ENCODE measurements at places on chromosomes 6 and 20.

DNA sequence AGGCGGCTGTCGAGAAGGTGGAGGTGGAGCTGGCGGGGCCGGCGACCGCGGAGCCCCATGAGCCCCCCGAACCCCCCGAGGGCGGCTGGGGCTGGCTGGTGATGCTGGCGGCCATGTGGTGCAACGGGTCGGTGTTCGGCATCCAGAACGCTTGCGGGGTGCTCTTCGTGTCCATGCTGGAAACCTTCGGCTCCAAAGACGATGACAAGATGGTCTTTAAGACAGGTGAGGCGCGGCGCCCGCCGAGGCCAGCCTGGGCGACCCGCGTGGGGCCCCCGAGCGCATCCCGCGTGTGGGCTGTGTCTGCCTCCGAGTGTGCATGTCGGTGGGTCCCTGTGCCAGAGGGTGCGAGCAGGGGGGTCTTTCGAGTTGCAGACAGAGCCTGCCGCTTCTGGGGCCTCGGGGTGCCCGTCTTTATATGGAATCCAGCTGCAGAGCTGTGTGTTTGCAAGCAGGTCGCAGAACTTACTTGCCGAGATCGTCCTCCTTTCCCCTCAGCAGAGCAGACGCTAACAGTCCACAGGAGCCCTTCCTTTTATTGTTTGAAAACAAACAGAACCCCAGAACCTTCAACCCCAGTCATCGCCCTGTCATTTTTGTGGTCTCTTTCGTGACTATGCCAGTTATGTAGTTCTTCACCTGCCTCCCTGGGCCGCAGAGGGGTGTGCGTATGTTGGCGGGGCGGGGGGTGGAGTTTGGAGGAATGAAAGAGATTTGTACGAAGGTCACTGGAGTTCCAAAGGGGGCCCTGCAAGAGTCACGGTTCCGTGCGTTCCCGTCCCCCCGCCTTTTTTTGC lies 766 bp downstream of the SLC16A10 start:
- peak; percentile 11 for DNase-seq

GRCh38 chr20:62267543-62267942 lies 29.2 kb downstream of the OSBPL2 start:
- no peak for DNase-seq

- peak; percentile 50 for DNase-seq
Observed at GRCh38 chr6:125944434-125944816, 12.1 kb upstream of the HINT3 start.

DNA sequence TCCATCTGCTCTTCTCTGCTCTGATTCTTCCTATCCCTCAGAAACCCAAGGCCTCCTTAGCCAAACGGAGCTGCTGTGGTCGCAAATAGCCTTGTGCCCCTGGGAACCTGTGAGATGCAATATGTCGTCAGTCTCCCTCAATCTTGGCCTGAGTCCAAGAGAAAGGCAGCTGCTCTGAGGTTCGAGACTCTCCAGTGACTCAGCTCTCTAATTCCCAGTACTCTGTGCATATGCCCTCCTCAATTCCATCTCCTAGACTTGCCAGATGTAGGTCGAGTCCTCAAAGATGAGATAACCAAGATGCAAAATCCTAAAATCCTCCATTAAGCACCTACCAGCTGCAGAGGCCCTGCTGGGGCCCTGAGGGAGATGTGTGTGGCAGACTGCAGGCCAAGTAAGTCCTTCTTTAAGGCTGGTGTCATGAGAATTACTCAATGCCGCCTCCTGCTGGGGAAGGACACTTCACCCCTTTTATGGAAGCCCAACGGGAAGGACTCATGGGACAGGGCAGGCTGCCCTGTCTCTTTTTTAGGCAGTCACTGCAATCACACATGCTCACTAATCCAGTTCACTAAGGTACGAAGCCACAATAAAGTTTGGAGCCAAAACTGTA lies 28.5 kb downstream of the C6orf15 start:
- peak; percentile 72 for DNase-seq

DNA sequence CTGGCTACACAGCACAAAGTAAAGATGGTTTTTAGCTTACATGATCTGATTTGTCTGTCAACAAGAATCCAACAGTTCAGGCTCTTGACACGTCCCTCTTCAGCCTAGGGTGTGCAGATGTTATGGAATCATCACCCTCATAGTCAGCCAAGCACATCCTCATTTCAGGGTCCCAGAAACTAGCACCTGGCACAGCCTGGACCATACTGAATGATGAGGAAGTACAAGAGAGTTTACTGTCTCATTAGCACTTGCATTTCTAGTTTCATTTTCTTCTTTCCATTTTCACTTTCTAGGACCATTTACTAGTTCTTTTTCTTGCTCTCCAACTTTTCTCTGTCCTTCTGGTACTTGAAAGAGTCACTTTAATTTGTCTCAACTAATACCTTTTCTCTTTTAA lies 6.5 kb downstream of the RIPOR2 start:
- DNase-seq: no peak

DNA sequence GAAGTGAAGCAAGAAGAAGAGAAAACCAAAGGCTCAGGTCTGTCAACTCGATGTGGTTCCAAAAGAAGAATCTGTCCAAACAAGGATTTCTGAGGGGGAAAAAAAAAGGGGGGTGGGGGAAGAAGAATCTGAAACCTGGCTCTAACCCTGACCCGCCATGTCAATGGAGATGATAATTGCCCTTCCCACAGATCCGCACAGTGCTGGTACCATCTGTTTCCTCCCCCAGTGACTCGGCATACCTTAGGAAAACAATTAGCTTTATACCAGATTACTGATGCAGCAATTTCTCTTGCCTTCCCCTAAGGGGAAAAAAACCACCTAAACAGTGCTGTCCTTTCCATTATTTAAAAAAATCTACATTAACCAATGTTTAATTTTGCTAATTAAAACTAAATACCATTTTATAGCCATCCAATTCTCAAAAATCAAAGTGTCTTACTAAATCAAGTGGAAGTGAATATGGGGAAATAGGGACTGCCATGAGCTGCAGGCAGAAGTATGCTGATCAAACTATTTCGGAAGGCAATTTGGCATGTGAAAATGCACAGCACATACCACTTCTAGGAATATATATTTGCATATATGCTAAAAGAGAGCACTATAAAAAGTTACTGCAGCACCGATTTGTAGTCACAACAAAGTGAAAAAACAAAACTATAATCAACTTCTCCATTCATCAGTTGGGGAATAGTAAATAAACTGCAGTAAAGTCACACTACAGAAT lies 46.8 kb downstream of the MAP7 start:
- no peak for DNase-seq

DNA sequence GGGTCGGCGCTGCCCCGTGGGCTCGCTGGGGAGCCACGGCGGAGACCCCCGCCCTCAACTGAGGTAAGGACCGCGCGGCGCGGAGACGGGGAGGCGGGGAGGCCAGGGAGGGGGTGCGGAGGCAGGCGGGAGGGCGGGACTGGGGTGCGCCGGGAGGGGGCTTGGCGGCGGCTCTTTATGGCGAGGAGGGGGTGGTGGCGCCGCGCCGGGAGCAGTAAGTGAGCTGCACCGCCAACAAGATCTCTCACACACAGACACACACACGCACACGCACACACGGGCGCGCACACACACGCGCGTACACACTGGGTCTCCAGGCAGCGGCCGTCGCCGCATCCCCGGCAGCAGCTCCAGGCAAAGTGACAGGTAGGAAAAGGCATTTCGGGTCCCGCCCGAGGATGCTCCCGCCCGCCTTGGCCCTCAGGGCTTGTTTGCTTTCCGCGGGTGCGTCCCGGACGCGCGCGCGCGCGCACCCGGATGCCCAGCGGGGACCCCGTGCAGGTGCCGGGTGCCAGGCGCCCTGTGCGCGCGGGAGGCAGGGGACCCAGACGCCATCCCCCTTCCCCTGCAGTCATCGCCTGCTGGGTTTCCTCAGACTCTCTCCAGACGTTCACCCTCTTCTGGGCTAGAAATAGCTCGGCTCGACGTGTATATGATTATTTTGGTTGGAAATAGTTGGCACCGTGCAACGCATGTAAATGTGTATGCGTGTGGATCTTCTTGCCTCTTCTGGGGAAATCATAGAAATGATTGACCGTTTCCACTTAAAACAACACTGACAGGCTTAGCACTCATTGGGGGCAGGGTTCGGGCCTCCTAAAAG lies at the start of gene PLCB4:
TSS of gene PLCB4 (plus strand) at position 247 of the 823 bp plus-strand sequence. CDS start 238,728 bp downstream, outside the sequence.
- DNase-seq: peak; percentile 76

- peak; percentile 72 for DNase-seq
Observed at GRCh38 chr20:8545212-8545611, 413.1 kb downstream of the PLCB1 start.

- DNase-seq: no peak
Observed at GRCh38 chr6:84774985-84775284, 10.5 kb upstream of the TBX18 start.

DNA sequence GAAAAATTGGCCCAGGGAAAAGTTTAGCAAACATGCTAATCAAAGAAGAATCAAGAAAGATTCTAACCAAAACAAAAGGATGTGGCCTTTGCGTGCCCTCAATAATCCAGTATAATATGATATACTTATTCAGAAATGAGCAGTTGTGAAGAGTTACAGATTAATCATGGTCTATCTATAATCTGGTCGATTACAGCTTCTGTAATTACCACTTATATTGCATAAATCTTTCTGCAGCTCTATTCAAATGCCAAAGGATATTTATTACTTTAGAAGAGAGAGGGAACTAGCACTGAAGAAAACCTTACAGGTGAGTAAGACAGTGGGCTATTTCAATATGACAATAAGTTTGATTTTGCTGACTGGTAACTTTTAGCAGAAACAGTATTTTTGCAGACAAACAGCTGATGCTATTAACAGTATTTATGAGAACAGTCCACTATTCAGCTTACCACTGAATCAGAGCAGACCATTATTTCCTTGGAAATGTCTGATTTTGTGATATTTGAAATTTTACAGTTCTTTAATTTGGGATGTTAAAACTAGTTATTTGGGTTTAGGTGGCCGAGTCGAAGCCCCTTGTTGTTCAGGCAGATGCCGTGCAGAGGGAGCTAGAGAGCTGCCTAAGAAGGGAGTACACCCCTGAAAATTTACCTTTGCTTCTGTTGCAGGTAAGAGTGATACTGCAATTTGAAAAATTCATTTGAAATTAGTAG lies 92.2 kb downstream of the CEP57L1 start:
- peak; percentile 21 for DNase-seq

- peak; percentile 36 for DNase-seq
Observed at GRCh38 chr6:107488875-107489635, 862 bp upstream of the SOBP start.

DNA sequence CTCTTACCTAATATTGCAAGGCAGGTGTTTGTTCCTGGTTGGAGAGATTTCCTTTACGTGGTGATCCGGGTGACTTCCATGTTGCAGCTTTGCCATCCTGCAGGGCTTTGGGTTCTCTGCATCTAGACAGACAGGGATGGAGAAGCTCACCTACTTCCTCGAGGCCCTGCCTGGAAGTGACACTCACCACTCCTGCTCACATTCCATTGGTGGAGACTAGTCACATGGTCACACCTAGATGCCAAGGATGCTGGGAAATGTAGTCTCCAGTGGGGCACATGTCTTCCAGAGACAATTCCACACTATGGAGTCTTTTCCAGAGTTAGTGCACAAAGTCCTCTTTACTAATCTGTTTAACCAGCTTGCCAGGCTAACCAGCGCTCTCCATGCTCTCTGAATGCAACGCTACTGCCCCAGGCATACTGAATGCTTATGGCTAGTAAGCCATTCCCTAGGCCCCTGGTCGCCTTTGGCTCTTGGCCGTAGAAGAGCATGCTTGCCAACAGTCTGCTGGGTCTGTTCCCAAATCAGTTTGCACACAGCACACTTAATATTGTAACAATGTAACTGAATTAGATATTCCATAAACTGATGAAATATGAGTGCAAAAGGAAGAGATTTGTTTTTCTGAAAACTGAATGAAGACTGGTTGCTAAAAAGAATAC lies 6.7 kb upstream of the KCNK15 start:
- DNase-seq: peak; percentile 73

- DNase-seq: no peak
Observed at GRCh38 chr6:1278061-1278720, 33.7 kb upstream of the FOXQ1 start.

DNA sequence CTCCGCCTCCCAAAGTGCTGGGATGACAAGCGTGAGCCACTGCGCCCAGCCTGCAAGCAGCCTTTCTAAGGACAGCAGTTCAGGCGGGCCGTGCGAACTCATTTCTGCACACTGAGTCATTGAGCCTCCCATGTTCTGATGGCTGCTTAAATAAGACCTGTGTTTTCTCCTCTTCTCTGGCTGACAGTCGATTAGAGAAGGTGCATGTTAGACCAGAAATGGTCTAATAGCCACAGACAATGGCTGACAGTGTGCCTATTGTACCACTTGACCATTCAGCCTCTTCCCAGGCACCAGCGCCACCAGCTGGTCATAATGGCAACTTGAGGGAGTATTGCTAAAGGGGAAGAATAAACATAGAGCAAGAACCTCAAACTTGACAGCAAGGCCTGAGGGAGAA lies 6.2 kb downstream of the CST11 start:
- DNase-seq: peak; percentile 41

GRCh38 chr6:105111871-105112270 lies 67.9 kb downstream of the POPDC3 start:
- no peak for DNase-seq

Data from EL (cell line).